ENCODE measurements at places on chromosomes 12 and 14. TPM values are rescaled to one million over a fixed set of nuclear protein-coding genes. Genes with fewer than 3 reads are reported as not detected.

Gene KRT83
- not detected for total RNA-seq

Gene GPR137C
- 1.2 TPM for total RNA-seq

Gene GLTP
- total RNA-seq = 20.0 TPM

Gene GLS2
- total RNA-seq = 0.49 TPM

Gene COX8C
- 1.3 TPM for total RNA-seq

Gene PAPLN
- 1.2 TPM for total RNA-seq

Gene MYF5
- not detected for total RNA-seq

Gene OVCH1
- total RNA-seq = 0.25 TPM

DNA sequence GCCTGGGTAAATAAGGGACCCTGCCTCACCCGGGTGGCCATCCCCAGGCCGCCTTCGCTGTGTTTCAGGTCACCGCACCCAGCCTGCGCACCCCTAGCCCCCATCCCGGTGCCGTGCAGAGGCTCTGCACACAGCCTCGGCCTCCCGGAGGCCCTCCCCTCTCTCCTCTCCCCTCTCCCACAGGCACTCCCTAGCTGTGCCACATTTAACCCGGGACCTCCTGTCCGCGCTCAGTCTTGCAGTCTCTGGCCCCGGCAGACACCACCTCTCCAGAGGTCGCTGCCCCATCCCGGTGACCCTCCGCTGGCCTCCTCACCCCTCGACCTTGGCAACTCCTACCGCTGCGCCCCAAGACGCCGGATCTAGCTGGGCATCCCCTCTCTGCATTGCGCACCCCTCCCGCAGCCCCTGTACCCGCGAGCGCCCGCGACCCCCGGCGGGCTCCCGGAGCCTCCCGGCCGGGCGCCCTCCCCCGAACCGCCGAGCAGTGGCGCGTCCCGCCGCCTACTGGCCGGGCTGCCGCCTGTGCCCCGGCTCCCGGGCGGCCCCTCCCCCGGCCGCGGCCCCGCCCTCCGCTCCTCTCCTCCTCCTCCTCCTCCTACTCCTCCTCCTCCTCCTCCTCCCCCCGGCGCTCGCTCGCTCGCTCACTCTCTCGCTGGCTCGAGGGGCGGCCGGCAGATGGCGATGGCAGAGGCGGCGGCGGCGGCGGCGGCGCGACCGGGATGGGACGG, 120.7 kb downstream of the AACS start:
- DNase-seq = peak; percentile 82
- H3K4me3 ChIP-seq = peak within 1 kb of the TSS; percentile 67
- peaks cover 80% of the 10 kb centered on the region for H3K27me3 ChIP-seq
- peaks cover 30% of the 10 kb centered on the region for H3K4me1 ChIP-seq
- H3K36me3 ChIP-seq = no peaks in the 10 kb centered on the region

GRCh38 chr12:120090206-120090605, 26.3 kb downstream of the RAB35 start:
- H3K27ac ChIP-seq = no peak overlapping the region
- DNase-seq = no peak
- H3K4me1 ChIP-seq = peaks cover 26% of the 10 kb centered on the region
- no peaks in the 10 kb centered on the region for H3K27me3 ChIP-seq
- peaks cover 15% of the 10 kb centered on the region for H3K36me3 ChIP-seq
- H3K4me3 ChIP-seq = no peak overlapping the region

GRCh38 chr12:106712768-106713167, 61.7 kb upstream of the RIC8B start:
- H3K36me3 ChIP-seq = no peaks in the 10 kb centered on the region
- peaks cover 6% of the 10 kb centered on the region for H3K27me3 ChIP-seq
- no peak for DNase-seq
- no peak overlapping the region for H3K4me3 ChIP-seq
- no peak overlapping the region for H3K27ac ChIP-seq

GRCh38 chr14:61179061-61179690, 102.0 kb downstream of the TMEM30B start:
- no peaks in the 10 kb centered on the region for H3K36me3 ChIP-seq
- no peaks in the 10 kb centered on the region for H3K4me1 ChIP-seq
- no peak overlapping the region for H3K27ac ChIP-seq
- DNase-seq = no peak
- H3K27me3 ChIP-seq = peaks cover 41% of the 10 kb centered on the region
- H3K4me3 ChIP-seq = no peak overlapping the region

DNA sequence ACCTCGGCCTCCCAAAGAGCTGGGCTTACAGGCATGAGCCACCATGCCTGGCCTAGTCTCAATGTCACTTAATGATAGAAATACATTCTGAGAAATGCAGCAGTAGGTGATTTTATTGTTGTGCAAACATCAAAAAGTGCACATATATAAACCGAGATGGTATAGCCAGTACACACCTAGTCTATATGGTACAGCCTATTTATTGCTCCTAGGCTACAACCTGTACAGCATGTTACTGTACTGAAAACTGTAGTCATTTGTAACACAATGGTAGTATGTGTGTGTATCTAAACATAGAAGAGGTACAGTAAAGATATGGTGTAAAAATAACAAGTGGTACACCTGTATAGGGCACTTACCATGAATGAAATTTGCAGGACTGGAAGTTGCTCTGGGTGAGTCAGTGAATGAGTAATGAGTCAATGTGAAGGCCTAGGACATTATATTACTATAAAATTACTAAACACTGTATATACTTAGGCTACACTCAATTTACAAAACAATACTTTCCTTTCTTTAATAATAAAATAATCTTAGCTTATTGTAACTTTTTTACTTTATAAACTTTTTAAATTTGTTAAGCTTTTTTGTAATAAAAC, 166.7 kb upstream of the SYT1 start:
- no peaks in the 10 kb centered on the region for H3K36me3 ChIP-seq
- H3K4me3 ChIP-seq = no peak overlapping the region
- H3K27ac ChIP-seq = no peak overlapping the region
- H3K27me3 ChIP-seq = no peaks in the 10 kb centered on the region

- H3K4me3 ChIP-seq = peak overlapping the region; percentile 11
- H3K27ac ChIP-seq = no peak overlapping the region
- H3K27me3 ChIP-seq = peaks cover 38% of the 10 kb centered on the region
- H3K36me3 ChIP-seq = no peaks in the 10 kb centered on the region
These were observed 182.9 kb downstream of the KIF26A start for GRCh38 chr14:104321088-104321801.

- H3K4me1 ChIP-seq = no peaks in the 10 kb centered on the region
- H3K4me3 ChIP-seq = no peak overlapping the region
- H3K36me3 ChIP-seq = no peaks in the 10 kb centered on the region
- no peak for DNase-seq
- no peak overlapping the region for H3K27ac ChIP-seq
These were observed 15.3 kb upstream of the LYZ start for GRCh38 chr12:69332815-69333358.

DNA sequence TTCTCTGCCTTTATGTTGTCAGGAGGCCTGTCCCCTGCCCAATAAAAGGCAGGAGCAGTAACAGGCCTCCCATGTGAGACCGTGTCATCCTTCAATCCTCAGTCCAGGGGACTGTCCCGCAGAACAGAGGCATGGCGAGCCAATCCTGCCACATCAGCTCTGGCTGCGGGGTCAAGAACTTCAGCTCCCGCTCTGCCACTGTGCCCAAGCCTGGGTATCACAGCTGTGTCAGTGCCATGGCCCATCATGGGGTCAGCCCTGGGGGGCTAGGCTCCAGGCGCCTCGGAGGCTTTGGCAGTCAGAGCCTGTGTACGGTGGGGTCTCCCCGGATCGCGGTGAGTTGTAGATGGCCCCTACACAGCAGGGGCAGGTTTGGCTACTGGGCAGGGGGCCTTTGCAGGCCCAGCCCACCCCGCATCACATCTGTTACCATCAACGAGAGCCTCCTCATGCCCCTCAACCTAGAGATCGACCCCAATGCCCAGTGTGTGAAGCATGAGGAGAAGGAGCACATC, 19.9 kb upstream of the KRT83 start:
- peaks cover 36% of the 10 kb centered on the region for H3K27me3 ChIP-seq
- no peak overlapping the region for H3K27ac ChIP-seq
- H3K4me1 ChIP-seq = peaks cover 4% of the 10 kb centered on the region
- no peaks in the 10 kb centered on the region for H3K36me3 ChIP-seq

DNA sequence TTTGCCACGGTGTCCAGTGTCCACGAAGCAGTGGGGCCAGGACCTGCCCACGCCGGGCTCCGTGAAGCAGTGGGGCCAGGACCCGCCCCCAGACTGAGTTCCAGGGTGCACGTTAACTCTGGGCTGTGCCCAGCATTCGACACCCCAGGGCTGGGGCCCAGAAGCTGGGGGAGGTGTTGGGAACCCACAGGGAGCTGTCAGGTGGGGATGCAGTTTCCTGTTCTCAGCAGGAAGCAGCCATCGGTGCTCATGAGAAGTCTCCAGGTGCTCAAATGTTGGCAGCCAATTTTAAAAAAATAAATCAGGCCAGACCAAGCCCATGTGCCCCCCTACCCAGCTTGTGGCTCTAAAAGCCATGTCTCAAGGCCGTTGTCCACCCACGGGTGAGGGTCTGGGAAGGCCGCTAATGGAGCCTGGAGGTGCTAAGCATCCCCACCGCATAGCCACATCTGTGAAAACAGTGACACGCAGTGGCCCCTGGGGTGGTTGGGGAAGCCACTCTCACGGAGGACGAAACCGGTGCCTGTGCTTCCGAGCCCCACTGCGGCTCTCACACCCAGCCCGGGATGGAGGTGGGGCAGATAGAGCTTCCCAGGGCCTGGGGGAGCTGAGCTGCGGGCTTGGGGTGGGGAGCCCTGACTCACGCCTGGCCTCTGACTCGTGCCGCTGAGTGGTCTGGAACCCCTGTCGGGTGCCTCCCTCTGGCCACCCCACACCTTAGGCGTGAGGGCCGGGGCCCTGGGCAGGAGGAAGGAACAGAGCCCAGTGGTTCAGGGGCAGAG, 53.5 kb downstream of the FBRSL1 start:
- H3K4me3 ChIP-seq = no peak overlapping the region
- H3K4me1 ChIP-seq = no peaks in the 10 kb centered on the region
- H3K27ac ChIP-seq = no peak overlapping the region
- peaks cover 21% of the 10 kb centered on the region for H3K36me3 ChIP-seq
- H3K27me3 ChIP-seq = no peaks in the 10 kb centered on the region

DNA sequence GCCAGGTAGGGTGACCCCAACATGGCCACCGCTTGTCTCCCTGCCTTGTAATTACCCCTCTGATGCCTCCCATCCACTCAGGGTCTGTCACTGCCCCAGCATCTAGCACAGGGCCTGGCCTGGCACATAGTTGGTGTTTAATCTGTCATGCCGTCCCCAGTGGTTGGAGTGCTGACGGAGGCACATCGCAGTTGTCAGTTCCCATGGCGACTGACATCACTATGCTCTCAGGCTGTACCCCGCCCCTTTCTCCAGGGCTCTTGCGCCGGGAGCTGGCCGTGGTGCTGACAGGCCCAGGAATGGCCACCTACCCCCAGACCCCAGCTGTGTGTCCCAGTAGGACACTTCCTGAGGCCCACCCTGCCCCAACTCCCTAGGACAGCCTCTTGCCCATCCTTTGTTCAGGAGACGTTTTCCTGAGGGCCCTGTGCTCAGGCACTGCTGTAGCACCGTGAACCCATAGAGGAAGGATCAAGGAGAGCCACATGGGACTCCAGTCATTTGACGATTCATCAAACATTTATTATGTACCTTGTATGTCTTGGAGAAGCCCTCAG, 23.0 kb downstream of the FAM222A start:
- no peaks in the 10 kb centered on the region for H3K36me3 ChIP-seq
- peak; percentile 15 for DNase-seq
- H3K4me1 ChIP-seq = peaks cover 41% of the 10 kb centered on the region
- H3K27me3 ChIP-seq = no peaks in the 10 kb centered on the region

- no peaks in the 10 kb centered on the region for H3K36me3 ChIP-seq
- H3K4me1 ChIP-seq = peaks cover 65% of the 10 kb centered on the region
- no peak for DNase-seq
- H3K27me3 ChIP-seq = no peaks in the 10 kb centered on the region
- no peak overlapping the region for H3K27ac ChIP-seq
These were observed 124.3 kb downstream of the FBXL14 start for GRCh38 chr12:1470051-1470450.

GRCh38 chr12:68189821-68190242, 30.3 kb upstream of the IFNG start:
- H3K36me3 ChIP-seq = no peaks in the 10 kb centered on the region
- peaks cover 13% of the 10 kb centered on the region for H3K27me3 ChIP-seq
- no peaks in the 10 kb centered on the region for H3K4me1 ChIP-seq
- no peak for DNase-seq

- no peaks in the 10 kb centered on the region for H3K4me1 ChIP-seq
- no peak overlapping the region for H3K27ac ChIP-seq
- H3K4me3 ChIP-seq = no peak overlapping the region
These were observed 627.4 kb downstream of the DIO2 start for GRCh38 chr14:79583738-79584408.

- H3K27ac ChIP-seq = no peak overlapping the region
- no peaks in the 10 kb centered on the region for H3K36me3 ChIP-seq
- peaks cover 27% of the 10 kb centered on the region for H3K27me3 ChIP-seq
- H3K4me1 ChIP-seq = no peaks in the 10 kb centered on the region
These were observed 193.9 kb upstream of the OR4E1 start for GRCh38 chr14:21867541-21867940.

GRCh38 chr14:35403603-35404448, 723 bp downstream of the NFKBIA start:
- H3K4me3 ChIP-seq = peak overlapping the region; percentile 89
- peaks cover 42% of the 10 kb centered on the region for H3K36me3 ChIP-seq
- H3K27ac ChIP-seq = peak overlapping the region; percentile 100
- peaks cover 91% of the 10 kb centered on the region for H3K4me1 ChIP-seq
- no peaks in the 10 kb centered on the region for H3K27me3 ChIP-seq

GRCh38 chr12:14548609-14549008, 19.1 kb downstream of the PLBD1 start:
- no peaks in the 10 kb centered on the region for H3K36me3 ChIP-seq
- no peak overlapping the region for H3K27ac ChIP-seq
- peaks cover 14% of the 10 kb centered on the region for H3K4me1 ChIP-seq
- no peak for DNase-seq

All from left ventricle myocardium inferior (tissue), 1 donor.